ENCODE measurements at places on chromosomes 2 and 18. TPM values are rescaled to one million over a fixed set of nuclear protein-coding genes. Genes with fewer than 3 reads are reported as not detected.

GRCh38 chr2:37558623-37559022 is 112.8 kb downstream of the CDC42EP3 start:
- no peak for DNase-seq

GRCh38 chr2:135743860-135744259 is 2.2 kb downstream of the UBXN4 start:
- peak; percentile 13 for DNase-seq

DNA sequence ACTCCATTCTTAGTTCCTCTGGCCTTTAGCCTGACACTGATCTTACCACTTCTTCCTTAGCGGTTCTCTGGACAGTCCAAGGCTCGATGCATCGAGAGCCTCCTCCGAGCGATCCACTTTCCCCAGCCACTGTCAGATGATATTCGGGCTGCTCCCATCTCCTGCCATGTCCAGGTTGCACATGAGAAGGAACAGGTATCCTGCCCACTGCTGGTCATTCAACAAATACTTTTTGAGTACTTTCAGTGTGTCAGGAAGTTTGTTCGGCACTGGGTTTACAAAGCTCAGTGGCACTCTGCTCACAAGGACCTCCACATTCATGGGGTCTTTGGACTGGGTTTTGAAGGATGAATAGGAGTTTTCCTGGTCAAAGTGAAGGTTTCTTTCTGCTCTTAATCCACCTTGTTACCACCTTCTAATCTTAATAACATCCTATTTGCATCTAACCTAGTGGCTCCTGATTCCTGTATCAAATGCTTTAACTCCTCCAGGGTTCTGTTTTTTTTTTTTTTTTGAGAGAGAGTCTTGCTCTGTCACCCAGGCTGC is 25.8 kb downstream of the GCKR start:
- DNase-seq, result no peak

DNA sequence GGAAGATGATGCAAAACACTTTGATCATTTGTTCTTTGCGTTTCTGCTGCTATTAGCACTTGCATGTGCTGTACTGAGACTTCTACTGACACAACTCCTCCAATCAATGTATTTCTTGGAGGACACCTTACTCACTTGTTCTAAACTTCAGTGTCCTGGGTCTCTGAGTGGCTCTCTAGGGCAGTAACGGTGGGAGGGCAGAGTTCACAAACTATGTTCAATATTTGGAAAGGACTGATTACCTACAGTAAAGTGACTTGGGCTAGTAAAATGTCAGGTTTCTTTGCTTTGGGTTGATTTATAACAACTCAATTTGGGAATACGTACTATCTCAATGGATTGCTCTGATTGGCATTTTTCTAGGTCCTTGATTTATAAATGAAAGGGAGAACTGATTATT is 49.3 kb upstream of the PAX8 start:
- DNase-seq, result no peak

Gene EGR4
- polyA plus RNA-seq, result not detected

DNA sequence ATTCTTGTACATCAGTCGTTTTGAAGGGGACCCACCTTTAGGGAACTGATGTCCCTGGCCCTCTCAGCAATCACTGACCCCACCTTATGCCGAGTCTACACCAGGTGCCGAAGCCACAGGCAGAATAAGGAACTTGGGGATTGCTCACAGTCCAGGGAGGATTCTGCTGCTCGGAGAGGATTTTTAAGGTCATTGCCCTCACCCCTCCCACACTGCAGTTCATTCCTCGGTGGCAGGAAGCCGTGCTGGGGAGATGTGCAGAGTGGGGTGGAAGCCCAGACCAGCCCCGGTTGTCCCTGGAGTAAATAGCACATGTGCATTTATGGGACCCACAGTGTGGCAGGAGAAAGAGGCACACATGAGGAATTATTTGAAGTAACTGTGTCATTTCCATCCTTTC is 50.4 kb downstream of the PLB1 start:
- no peak for DNase-seq

DNA sequence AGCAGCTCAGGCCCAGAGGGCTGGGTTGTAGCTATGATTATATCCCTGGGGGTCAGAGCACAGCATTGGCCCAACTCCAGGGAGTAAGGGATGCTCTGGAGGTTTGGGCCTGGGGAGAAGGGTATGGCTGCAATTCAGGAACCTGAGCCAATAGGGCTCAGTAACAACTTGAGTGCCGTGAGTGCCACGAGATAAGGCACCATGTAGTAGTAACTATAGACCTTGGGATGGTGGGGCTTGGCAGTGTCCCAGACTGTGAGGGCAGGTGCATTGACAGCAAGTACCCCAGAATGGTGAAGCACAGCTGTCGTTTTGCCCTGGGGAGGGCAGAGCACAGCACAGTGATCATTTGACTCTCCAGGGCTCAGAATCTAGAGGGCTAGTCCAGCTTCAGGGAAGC is 45.1 kb upstream of the ZNF396 start:
- no peak for DNase-seq

Gene FOXI3
- polyA plus RNA-seq, result not detected

DNA sequence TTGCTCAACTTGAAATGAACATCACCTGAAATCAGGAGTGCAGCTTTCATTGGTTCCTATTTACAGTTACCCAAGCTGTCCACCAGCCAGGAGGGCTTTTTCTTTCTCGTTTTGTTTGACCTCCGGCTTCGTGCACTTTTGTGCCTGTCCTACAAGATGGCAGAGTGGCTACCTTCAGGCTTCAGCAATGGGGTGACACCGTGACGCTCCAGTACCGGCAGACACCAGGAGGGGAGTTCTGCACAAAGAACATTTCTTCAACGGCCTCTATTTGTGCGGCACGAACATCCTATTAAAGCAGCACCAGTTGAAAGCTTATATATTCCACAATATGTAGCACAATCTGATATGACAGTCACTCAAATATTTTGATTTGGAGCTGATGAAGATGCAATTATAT is 18.3 kb downstream of the RNASEH1 start:
- DNase-seq, result no peak

GRCh38 chr2:122322815-122323214 is 567.4 kb downstream of the TSN start:
- no peak for DNase-seq
